Fibroblast of lung (primary cell): ENCODE measurements at places on chromosomes 13 and 19. TPM values are rescaled to one million over a fixed set of nuclear protein-coding genes. Genes with fewer than 3 reads are reported as not detected.

Gene ZNF560
- 0.61 and 1.0 TPM in 2 replicates for polyA plus RNA-seq

Gene SLC1A6
- not detected in 2 replicates for polyA plus RNA-seq

- no peak overlapping the region for H3K4me3 ChIP-seq
- no peaks in the 10 kb centered on the region for H3K36me3 ChIP-seq
- no peaks in the 10 kb centered on the region for H3K4me1 ChIP-seq
- H3K27ac ChIP-seq = no peak overlapping the region
- no peak for DNase-seq
Observed at GRCh38 chr19:51600940-51601580, 29.1 kb downstream of the SIGLEC5 start.

GRCh38 chr13:44030615-44031014, 150.9 kb downstream of the LACC1 start:
- DNase-seq = no peak
- H3K27me3 ChIP-seq = peaks cover 8% of the 10 kb centered on the region
- no peak overlapping the region for H3K4me3 ChIP-seq
- H3K4me1 ChIP-seq = no peaks in the 10 kb centered on the region
- H3K36me3 ChIP-seq = no peaks in the 10 kb centered on the region

DNA sequence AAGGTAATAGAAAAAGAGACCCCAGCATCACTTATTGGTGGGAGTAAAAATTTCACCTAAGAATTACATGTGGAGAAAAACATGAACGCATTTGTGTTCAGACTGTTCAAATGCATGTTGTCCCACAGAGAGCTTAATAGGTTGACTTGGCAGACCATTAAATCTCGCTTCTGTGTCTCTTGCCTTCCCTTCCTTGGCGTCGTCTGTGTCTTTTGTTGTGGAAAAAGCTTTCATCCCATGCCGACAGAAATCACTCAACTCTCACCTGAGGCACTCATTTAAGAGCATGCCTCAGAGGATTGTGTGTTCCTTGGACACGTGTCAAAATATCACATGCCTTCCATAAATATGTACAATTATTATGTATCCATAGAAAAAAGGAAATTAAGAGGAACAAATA, 24.4 kb upstream of the CACNA1A start:
- no peaks in the 10 kb centered on the region for H3K36me3 ChIP-seq
- no peak overlapping the region for H3K27ac ChIP-seq
- no peak for DNase-seq
- H3K4me3 ChIP-seq = no peak overlapping the region
- no peaks in the 10 kb centered on the region for H3K4me1 ChIP-seq
- no peaks in the 10 kb centered on the region for H3K27me3 ChIP-seq

DNA sequence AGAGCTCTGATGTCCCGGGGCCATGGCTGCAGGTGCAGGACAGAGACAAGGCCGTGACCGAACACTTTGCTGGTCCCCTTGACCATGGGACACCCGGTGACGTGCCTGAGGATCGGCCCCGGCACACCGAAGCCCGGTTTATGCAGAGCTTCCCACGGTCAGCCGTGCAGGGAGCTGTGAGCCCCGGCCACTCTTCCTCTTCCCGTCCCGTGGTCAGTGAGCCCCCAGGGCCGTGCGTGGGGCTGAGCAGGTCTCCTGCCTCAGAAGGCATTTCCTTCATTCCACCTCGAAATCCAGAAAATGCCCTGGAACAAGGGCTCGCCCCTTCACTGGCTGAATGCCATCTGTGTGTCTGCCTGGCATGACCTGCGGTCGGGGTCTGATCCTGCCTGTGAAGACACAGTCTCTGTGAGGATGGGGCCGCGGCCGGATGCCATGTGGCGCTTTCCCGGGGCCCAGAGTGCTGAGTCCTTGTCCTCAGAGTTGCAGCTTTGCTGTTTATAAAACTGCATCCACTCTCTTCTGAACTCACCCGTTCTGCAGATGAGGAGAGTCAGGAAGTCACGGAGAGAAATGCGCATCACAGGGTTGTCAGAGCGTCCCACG, 16.9 kb downstream of the MCF2L start:
- DNase-seq = no peak
- no peak overlapping the region for H3K27ac ChIP-seq
- no peak overlapping the region for H3K4me3 ChIP-seq
- no peaks in the 10 kb centered on the region for H3K36me3 ChIP-seq
- H3K4me1 ChIP-seq = no peaks in the 10 kb centered on the region
- no peaks in the 10 kb centered on the region for H3K27me3 ChIP-seq

GRCh38 chr13:100273552-100273951, 184.7 kb downstream of the PCCA start:
- peaks cover 2% of the 10 kb centered on the region for H3K36me3 ChIP-seq
- H3K4me1 ChIP-seq = no peaks in the 10 kb centered on the region
- H3K27me3 ChIP-seq = no peaks in the 10 kb centered on the region
- H3K27ac ChIP-seq = no peak overlapping the region
- no peak for DNase-seq

DNA sequence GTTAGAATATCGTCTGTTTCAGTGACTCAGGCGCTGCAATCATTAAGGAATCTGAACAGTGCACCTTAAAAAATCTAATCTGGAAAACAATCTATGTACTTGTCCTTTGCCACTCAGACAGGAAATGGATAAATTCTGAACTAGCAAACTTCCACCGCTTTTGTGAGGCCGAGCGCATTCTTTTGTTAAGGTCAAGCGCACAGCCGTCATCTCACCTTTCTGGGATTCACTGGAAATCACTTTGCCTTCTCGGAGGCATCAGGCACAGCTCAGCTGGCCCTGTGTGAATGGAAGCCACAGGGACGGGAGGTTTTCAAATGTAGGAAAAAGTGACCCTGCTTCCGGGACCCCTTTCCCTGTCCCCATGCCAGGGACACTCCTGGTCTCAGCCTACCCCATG, 28.2 kb upstream of the SPACA7 start:
- H3K27me3 ChIP-seq = no peaks in the 10 kb centered on the region
- H3K4me1 ChIP-seq = no peaks in the 10 kb centered on the region
- H3K4me3 ChIP-seq = no peak overlapping the region
- H3K27ac ChIP-seq = no peak overlapping the region
